Activated CD4-positive, CD25-positive, alpha-beta regulatory T cell (primary cell): ENCODE measurements at places on chromosomes 3 and 15.
A peak's percentile ranks its signal among the peaks of the same experiment; 100 is the strongest.

- DNase-seq = no peak
Observed at GRCh38 chr3:185852635-185853034, 27.8 kb upstream of the IGF2BP2 start.

GRCh38 chr3:144566320-144566719 is 594.7 kb downstream of the DIPK2A start:
- no peak for DNase-seq

- DNase-seq = no peak
Observed at GRCh38 chr15:25800761-25801515, 62.2 kb downstream of the ATP10A start.

DNA sequence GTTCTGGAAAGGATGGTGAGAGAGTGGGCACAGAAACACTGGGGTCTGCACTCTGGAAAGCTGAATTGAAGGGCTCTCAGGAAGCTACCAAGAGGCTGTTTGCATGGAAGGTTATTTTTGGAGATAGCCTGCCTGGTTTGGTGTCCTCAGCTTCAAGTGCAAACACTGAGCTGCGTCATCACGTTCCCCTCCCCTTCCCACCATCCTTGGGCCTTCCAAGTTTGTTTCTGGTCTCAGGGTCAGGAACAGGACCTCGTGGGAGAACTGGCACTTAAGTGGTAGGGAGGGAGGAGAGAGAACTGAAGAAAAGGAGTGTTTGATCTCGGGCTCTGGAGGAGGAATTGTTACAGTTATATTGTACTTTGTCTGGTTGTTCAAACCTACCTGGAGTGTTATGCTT is 10.6 kb downstream of the ST6GAL1 start:
- DNase-seq = no peak

- DNase-seq = no peak
Observed at GRCh38 chr3:129794311-129795185, 99.0 kb downstream of the TMCC1 start.

DNA sequence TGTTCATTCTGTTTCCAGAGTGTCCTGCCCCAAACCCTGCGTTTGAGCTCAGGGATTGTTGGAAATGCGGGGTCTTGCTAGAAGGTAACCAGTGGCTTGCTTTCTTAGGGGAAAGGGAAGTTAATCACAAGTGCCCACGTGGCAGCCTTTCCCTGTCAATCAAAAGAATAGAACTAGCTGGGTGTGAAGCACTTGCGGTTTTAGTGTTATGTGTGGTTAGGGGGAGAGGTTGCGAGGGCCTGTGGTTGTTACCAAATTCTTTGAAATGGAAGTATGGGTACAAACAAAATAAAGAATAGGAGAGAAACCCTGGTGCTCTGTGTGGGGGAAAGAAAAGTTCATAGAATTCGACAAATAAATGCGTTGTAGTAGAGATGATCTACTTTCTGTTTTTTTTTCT is 67.6 kb downstream of the FNDC3B start:
- peak; percentile 13 for DNase-seq
